NCI-H1048 (cell line): ENCODE measurements at places on chromosomes 3 and 15.

GRCh38 chr3:183533412-183534132, 21.9 kb downstream of the KLHL6 start:
- no peak for DNase-seq

GRCh38 chr3:27353221-27353620, 16.0 kb downstream of the NEK10 start:
- no peak for DNase-seq

DNA sequence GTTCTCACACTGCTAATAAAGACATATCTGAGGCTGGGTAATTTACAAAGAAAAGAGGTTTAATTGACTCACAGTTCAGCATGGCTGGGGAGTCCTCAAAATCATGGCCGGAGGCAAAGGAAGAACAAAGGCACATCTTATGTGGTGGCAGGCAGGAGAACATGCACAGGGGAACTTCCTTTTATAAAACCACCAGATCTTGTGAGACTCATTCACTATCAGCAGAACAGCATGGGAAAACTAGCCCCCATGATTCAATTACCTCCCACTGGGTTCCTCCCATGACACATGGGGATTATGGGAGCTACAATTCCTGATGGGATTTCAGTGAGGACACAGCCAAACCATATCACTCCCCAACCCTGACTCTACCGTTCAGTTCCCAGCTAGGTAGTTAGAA, 59.7 kb upstream of the MINAR1 start:
- no peak for DNase-seq

- DNase-seq: no peak
These were observed 10.5 kb downstream of the LTF start for GRCh38 chr3:46454209-46454595.
